ENCODE measurements at places on chromosomes 4 and X.

DNA sequence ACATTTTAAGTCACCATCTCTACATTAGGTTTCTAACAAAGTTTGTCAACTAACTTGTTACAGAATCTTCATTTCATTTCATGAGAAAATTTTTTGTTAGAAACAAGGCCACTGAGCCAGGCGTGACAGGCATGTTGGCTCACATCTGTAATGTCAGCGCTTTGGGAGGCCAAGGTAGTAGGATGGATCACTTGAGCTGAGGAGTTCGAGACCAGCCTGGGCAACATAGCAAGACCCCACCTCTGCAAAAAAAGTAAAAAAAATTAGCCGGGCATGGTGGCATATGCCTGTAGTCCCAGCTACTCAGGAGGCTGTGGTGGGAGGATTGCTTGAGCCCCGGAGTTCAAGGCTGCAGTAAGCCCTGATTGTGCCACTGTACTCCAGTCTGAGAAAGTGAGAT, 32.3 kb downstream of the FAT1 start:
- no peak for DNase-seq

DNA sequence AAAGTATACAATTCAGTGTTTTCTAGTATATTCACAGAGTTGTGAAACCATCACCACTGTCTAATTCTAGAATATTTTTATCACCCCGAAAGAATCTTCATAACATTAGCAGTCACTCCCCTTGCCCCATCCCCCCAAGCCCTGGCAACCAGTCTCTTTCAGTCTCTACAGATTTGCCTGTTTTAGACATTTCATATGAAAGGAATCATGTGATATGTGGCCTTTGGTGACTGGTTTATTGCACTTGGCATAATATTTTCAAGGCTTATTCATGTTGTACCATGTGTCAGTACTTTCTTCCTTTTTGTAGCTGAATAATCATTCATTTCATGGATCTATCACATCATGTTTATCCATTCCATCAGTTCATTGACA, 371.7 kb downstream of the AFF2 start:
- no peak for DNase-seq

DNA sequence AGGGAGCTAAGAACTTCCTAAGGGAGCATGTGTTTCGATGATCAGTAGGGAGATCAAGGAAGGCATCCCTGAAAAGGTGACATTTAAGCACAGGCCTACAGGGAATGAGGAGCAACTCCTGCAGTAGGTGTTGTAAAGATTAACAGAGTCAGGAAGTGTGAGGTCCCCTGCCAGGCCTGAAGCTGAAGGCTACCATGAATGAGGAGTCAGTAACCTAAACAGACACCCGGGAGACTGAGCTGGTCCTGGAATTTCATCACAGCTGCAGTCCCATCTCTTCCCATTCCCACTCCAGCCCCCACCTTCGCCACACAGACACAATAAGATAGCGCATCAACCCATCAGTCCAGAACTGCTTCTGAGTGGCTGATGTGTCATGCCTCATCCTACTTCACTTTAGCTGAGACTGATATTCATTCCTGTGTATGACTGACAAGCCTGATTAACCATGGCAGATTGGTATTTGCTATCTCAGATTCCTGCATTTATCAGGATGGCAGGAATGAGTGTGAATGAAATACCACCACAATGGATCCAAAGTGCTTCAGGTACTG, 27.0 kb upstream of the EFNB1 start:
- DNase-seq: no peak

GRCh38 chr4:123972031-123972430, 575.4 kb downstream of the SPRY1 start:
- no peak for DNase-seq

DNA sequence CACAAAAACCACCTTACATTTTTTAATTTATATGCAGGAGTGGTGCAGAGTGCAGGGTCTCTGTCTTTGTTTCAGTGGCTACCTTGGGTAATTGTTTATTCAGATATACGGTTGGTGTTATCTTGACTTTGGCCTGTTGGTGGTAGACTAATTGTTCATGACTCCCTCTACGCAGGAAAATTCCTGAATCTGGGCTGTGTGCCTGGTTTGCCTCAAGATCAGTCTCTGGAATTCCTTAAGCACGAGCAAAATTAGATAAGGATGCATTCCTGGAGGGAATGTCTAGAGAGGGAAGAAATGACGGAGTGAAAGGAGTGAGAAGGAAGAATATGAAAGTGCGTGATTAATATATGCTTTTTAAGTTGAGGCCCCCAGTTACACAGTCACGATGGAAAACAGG, 576.9 kb upstream of the PCDH10 start:
- no peak for DNase-seq

GRCh38 chr4:17664755-17665154, 50.3 kb downstream of the MED28 start:
- no peak for DNase-seq

- DNase-seq: no peak
Measured at GRCh38 chr4:89549907-89550306, 242.3 kb upstream of the GPRIN3 start.

DNA sequence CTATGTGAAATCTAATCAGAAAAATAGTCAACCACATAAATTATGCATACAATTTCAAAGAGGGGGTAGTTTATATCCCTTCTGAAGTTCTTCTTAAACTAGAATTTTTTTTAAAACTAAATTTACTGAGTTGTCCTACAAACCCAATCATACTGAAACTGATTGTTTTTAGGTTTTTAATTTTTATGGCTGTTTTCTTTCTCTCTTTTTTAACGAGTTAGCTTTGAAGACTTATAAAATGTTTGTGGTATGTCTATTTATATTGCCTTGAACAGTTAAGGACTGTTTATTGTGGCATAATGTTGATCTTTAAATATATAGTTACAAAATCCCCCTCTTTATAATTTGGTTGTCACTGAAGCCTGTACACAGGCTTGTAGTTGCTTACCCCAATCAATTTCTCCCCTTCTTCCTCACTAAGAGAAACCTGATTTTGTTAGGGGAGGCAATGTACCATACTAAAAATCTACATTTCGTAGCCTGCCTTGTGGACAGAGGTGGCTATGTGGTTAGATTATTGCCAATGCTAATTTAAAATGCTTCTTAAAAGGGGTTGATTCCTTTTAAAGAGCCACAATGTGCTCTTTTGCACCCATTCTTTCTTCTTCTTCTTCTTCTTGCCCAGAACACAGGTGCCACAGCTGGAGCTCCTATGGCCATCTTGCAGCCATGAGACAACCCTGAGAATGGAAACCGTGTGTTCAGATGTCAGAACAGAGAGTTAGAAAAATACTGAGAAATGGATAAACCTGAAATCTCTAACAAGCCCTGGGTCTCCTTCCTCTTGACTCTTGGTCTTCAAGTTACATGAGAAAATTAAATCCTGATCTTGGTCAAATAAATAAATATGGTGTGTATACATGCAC, 102.7 kb upstream of the ZNF827 start:
- no peak for DNase-seq

GRCh38 chrX:71492231-71493065, 40.5 kb upstream of the OGT start:
- DNase-seq: no peak

DNA sequence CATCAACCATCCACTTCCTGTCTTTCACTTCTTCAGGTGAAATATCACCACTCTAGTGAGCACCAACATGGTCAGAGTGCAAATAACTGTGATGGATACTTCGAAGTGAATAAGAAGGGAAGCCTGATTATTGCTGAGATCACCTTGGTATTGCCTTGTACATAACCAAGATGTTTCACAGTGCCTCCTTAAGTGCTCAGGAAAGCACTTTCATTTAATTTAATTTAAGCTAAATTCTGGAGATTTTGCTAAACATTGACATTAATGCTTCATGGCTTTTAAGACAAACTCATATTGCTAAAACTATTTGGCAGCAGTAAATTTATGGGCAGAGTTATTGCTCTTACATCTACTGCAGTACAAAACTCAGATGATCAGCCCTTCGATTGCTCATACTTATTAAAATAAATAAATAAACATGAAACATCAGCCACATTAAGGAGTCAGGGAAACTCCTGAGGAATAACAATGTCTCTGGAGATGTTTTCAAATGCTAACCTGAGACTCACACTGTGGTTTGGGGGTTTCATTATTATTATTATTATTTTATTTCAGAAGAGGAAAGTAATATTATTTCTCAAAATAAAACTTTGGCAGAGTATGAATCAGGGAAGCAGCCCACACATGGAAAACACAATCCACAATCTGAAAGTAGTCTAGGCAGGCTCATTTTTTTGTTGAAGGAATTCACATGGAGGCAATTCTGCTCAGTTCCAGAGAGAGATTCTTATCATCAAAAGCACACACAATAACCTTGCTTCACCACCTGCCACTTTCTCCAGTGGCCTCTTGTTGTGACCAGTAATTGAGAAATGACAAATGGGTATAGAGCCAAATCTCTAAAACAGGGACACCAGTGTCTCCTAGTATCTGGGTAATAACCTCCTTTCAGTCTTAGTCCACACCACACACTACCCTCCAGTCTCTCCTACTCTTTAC, 344.2 kb downstream of the MAPK10 start:
- DNase-seq: no peak

- DNase-seq: no peak
Measured at GRCh38 chr4:763922-764321, 58.3 kb downstream of the PCGF3 start.

DNA sequence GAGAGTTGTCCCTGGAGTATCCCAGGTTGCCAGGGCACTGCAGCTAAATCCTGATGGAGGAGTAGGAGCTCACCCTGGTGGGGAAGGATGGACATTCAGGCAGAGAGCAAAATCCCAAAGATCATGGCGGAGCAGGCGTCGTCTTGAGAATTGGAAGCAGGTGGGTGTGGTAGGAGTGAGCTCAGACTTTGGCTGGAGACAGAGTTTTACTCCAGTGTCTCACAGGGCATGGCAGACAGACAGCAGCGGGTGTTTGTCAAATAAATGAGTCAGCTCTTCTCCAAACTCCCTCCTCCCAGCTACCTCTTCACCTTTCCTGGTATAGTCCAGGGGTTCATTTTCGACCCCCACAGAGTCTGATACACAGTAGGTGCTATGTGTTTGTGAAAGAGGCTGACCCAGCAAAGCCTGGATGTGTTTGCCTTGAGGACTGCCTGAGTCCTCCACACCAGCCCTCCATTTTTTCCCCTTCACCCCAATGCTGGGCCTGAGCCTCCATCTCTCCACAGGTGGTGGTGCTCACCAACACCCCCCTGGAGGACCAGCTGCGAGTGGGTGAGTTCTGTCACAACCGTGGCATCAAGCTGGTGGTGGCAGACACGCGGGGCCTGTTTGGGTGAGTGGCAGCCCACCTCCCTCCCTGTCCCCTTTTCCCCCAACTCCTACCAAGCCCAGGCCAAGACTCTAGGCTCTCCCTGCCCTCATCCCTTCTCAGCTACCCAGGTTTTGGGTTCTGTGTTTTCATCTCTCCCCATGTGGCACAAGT, 6.9 kb downstream of the UBA1 start:
- peak; percentile 27 for DNase-seq

DNA sequence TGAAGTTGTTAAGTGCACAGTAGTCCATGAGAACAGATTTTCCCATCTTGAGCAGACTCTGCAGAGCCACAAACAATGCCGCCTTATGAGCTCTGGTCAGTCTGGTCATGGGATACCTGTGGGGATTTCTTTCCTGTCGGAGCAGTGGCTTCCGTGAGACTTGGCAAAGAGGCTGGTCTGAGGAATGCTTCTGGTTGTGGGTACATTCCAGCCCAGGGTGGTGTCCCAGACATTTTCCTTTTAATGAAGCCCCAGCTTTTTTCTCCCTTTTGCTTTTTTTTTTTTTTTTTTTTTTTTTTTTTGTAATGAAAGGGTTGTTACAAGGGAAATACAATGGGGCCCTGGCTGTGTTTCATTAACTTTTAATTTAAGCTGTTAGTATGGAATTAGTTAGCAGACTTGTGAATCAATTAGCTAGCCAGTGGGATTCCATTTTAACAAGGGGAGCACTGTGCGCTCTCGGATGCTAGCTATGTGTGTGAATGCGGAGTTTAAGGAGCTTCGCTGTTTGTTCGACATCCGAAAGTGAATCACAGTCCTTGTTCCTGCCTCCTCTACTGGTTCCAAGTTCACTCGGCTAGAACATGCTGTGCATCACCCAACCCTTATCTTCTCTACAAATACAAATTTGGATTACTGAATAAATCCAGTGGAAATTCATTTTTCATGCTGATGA, 225.1 kb downstream of the CBR4 start:
- DNase-seq: peak; percentile 72

GRCh38 chrX:151030845-151031244, 47.7 kb downstream of the HMGB3 start:
- DNase-seq: no peak

DNA sequence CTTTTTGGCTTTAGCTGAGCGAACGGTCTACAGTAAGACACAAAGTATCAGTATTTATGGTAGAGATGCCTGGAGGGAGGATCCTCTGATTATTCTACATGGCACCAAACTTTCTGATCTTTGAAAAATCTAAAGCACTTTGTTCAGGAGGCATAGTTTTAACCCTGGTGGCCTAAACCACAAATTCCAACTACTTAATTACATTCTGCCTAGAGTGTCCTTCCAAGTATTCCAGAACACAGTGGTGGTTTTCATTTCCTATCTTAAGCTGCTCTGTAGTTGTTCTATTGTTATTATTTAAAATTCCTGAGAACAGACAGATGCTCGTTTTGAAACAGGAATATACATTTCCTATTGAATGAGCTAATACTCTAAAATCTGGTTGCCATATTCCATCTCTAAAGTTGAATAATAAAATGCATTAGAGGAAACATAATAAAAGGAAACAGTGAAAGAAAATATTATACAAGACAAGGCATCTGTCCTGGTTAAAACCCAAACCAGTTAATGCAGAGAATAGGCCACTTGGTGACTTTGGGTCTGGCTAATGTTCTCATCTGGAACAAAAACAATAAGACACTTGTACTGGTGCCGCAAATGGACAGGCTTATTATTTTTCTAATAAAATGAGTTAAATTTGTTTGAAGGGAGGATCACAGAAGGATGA, 657.4 kb downstream of the SPRY1 start:
- no peak for DNase-seq

DNA sequence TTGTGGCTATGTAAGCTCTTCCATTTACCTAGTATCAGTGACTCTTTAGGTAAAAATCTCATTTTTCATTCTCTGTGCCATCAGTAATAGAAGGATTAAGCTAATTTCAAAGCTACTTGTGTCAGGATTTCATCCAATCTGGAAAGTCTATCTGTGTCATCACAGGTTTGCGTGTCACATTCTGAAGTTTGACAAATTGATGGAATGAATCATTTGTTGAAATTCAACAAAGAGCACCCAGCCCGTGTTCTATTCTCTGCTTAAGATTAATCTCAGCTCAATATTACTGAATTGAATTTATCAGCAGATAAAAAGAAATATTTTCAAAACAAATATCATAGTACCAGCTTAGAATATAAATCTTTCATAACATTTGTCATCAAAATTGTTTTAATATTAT, 35.8 kb downstream of the LANCL3 start:
- no peak for DNase-seq

DNA sequence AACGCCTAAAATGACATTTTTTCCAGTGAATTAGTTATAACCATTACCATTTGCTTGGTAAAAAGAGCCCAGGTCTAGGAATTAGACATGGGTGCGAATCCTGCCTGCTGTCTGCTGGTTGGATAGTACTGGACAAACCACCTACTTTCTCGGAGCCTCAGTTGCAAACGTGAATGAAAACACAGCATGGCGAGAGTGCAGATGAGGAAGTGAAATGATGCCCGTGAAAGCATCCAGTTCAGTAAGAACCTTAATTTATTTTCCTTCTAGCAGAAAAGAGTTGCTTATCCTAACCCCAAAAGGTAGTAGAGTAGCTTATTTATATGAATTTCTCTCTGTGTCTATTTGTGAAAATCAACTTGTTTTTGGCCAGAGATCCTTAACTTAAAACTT, 171.4 kb upstream of the GALNT7 start:
- no peak for DNase-seq

- no peak for DNase-seq
Measured at GRCh38 chr4:24237709-24238108, 346.6 kb downstream of the DHX15 start.

GRCh38 chr4:78951862-78952472, 12.7 kb upstream of the PAQR3 start:
- peak; percentile 24 for DNase-seq
